Stimulated activated CD8-positive, alpha-beta memory T cell treated with anti-CD3 and anti-CD28 coated beads, Interleukin-7, amount 100 ng/mL, for 1 hour (primary cell): ENCODE measurements at places on chromosomes 5 and 9.

DNA sequence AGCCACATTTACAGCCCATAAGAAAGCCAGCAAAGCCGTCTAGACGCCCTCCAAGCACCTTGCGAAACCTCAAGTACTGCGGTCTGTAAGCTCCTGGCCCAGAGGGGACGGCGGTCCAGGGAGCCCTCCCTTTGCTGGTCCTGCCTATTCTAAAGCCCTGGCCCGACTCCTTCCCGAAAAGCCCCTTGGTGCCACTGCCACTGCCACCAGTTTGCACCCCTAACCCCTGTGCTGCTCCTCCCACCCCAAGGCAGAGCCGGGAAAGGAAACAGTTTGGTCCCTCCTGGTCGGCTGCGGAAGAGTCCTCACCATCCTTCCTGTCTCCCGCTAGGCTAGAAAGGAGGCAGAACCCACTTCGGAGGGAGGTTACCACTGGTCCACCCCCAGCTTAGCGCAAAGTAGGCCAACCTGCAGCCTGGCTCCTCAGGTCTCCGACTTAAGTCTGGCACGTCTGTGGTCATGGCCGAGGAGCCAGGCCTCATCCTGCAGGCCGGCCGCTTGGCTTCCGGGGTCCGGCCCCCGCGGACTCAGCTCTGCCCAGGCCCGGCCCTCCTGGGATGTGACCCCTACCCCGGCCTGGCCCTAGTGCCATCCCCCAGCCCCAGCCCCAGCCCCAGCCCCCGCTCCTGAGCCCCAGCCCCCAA is 916 bp downstream of the TOR1A start:
- DNase-seq: no peak

- DNase-seq: no peak
These were observed 193.9 kb downstream of the MEF2C start for GRCh38 chr5:88688984-88689667.

DNA sequence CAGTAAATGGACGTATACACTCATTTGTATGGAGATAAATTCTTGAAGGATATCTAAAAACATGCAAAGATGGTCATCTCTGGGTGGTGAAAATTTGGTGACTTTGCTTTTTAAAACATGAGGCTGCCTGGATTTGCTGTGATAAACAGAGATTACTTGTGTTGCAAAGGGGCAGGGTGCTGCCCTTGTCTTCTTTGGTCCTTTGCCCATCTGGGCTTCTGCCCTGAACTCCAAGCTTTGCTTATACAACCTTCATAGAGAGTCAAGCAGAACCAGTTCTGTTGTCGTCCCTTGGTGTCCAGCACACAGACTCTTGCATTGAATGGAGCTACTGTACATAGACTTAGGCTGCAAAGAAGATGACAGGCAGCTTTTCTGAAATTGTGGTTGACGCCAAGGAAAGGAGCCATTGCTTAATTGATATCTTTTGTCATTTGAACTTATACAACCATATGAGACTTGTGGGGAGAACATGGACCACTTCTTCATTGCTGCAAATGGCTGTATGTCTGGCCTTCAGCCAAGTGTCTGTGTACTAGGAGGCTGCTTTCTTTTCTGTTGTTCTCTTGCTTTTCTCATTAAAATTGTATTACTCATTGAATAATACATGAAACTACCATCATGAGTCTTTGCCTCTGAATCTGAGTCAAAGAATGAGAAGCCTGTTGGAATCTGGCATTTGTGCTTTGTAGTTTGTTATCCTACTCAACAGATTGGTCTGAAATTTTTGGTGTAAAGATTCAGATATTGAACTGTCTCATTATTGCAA is 152.5 kb downstream of the DMRT2 start:
- DNase-seq: no peak

DNA sequence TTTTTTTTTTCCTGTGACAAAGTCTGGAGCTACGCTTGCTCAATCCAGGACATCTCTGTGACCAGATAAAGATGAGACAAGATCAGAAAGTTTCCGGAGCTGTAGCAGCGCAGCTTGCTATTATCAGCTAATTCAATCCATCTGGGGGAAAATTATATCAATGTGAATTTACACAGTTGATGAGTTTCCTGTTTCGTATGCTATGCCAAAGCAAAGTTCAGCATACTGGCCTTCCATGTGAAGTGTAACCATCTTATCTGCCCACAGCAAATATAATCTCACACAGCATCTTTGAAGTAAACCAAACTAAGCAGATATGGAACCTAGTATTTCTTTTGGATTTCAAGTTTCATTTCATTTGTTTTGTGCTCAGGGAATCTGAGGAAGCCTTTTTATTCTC is 1767.7 kb downstream of the EFNA5 start:
- no peak for DNase-seq

GRCh38 chr5:170882345-170882744 is 20.5 kb downstream of the RANBP17 start:
- DNase-seq: no peak

GRCh38 chr5:54702470-54702869 is 184.9 kb downstream of the SNX18 start:
- no peak for DNase-seq

- no peak for DNase-seq
These were observed 240.9 kb upstream of the TBCA start for GRCh38 chr5:78016863-78017529.

DNA sequence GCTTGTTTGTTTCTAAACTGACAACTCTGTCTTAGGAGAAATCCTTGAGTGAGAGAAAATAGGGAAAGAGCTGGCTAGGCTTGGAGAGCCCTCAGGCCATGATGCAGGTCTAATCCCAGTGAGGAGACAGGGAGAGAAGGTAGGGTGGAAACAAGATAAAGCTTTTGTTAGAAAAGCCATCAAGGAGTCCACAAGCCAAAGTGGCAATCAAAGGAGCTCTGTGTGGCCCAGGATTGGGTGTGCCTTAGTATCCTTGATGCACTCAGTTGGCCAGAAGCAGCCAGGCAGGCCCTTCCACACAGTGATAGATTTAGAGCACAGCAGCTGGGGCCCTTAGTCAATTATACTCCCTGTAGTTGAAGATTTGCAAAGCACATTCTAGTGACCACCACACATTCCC is 73.9 kb downstream of the ALDH7A1 start:
- DNase-seq: no peak

GRCh38 chr5:128876569-128877382 is 88.5 kb upstream of the SLC27A6 start:
- DNase-seq: no peak

- no peak for DNase-seq
These were observed 79.4 kb downstream of the LURAP1L start for GRCh38 chr9:12854221-12854620.

DNA sequence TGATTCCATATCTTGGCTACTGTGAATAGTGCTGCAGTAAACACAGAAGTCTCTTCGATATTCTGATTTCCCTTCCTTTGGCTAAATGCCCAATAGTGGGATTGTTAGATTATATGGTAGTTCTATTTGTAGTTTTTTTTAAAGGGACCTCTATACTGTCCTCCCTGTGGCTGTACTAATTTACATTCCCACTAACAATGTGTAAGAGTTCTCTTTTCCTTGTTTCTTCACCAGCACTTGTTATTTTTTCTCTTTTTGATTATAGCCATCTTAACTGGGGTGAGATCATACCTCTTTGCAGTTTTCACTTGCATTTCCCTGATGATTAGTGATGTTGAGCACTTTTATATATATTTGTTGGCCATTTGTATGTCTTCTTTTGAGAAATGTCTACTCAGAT is 102.0 kb downstream of the CARTPT start:
- DNase-seq: no peak

GRCh38 chr9:13165956-13166355 is 113.5 kb downstream of the MPDZ start:
- DNase-seq: no peak

- no peak for DNase-seq
These were observed 80.7 kb downstream of the GLDC start for GRCh38 chr9:6564868-6565267.

DNA sequence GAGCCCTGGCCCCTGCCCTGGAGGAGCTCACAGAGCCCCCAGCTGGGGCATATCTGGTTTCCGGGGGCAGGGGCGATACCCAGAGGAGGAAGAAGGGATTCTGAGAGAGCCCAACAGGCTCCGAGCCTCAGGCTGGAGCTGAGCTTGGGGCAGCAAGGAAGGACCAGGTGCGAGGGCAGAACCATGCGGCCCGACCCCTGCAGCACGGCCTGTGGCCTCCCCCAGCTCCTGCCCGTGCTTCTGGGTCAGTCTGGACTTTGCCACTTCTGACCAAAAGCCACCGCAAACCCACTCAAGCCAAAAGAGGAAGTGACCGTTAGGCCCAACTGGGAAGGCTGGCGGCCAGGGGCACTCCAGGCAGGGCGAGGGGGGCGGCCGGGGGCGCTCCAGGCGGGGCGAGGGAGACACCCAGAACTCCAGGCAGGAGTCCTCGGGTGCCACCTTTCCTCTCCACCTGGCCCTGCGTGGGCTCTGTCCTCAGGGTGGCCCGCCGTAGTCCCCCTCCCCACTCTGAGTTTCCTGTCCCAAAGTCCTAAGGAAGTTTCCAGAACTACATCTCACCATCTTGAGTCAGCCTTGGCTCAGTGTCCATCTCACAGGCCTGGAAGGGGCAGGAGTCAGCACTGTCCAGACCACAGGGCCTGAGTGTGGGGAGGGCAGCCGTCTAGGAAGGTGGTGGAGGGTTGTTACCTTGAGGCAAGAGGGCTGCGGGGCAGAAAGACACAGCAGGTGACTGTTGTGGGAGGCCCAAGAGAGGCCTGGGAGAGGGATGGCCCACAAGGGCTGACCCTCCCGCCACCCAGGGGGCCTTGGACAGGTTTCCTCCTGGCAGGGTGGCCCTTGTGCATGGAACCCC is 946 bp upstream of the LTC4S start:
- no peak for DNase-seq

DNA sequence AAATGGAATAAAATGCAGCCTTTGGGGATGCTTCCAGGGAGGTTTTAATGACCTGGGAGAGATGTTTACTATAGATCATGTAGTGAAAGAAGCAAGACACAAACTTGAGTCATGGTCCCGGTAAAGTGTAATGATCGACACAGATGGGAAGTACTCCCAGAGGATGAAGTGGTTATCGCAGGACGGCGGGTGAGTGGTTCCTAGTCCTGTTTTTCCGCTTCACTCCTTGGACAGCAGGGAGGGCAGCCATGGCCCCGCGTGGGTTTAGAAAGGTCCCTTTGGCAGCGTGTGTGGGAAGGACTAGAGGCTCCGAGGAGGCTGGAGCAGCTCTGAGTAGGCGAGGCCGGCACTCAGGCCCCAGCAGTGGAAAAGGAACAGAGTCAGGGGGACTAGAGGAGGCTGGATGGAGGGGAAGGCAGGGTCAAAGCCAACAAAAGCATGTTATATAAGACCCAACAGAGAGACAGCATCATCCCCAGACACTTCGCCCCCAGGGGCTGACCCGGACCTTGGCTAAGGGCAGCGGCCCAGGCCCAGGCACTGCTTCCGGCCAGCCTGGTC is 49.2 kb upstream of the STXBP1 start:
- DNase-seq: no peak

GRCh38 chr9:3012842-3013241 is 168.9 kb upstream of the PUM3 start:
- DNase-seq: no peak

DNA sequence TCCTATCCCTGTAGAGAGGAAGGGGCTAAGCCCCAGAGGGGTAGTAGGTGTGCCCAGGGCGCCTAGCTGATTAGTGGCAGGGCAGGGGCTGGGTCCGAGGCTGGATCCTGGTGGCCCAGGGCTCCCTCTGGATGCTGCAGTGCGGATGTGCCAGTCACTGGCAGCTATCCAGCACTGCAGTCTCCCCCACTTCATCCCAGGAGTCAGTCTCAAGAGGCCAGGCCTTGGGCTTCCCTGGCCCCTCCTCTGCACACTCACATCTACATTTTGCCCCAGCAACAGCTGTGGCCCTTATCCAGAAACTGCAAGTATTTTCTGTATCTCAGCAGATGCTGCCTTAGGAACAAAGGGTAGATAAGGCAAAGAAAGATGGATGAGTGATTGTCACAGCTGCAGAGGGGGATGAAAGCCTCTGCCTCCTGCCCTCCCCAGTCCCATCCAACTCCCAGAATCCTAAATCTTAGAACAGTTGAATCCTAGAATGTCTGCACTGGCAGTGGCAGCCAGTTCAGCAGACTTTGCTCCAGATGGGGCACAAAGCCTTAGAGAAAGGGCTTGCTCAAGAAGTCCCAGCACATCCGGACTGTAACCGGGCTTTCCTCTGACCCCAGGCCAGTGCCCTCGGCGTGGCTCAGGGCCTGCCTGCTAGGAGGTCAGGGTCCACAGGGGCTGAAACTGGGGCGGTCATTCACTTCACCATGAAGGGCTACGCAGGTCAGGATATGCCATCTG is 1.6 kb downstream of the ANXA6 start:
- no peak for DNase-seq

DNA sequence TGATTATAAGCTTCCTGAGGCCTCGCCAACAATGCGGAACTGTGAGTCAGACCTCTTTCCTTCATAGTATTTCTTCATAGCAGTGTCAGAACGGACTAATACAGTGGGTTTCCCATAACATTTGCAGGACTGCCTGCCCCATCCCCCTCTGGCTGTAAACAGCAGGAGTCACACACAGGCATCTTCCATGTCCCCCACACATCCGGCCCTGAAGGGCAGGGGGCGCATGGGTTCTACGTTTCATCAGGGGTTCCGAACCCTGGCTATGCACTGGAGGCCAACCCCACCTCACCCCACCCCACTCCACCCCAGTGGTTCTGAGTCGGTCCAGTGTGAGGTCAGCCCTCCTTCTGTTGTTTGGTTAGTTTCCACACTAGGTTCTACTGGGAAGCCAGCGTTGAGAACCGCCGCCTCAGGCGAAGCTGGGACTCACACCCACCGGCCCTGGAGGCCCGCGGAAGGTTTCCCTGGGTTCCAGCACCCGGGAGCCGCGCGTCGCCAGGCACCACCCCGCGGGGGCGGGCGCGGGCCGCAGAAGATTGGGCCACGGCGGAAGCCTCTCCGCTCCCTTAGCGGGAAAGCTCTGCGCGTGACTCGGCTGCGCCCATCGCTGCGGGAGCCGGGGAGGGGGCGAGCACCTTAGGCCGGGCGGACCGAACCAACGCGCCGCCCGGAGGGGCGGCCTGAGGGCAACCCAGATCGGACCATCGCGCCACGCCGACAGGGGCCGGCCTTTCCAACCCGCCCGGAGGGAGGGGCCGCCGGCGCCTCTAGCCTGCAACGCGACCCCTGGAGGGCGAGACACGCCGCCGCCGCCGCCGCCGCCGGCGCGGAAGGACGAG is at the start of gene RUSC2:
Gene RUSC2 (plus strand): TSS at position 799 of the 842 bp plus-strand sequence. CDS start 56,411 bp downstream, outside the sequence.
- DNase-seq: no peak

DNA sequence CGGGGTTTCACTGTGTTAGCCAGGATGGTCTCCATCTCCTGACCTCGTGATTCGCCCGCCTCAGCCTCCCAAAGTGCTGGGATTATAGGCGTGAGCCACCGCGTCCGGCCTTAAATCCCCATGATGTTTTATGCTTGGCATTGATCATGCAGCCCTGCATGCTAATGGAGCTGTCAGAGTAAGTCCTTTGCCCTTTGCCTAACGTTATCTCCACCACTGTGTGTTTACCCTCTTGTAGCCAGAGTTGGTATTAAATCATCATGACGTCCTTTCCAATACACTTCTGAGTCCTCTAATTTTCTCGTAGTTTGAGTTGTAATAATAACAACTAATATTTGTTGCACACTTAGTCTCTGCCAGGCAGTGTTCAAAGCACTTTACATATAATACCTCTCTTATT is 57.2 kb upstream of the ZFAND5 start:
- no peak for DNase-seq

- no peak for DNase-seq
These were observed 18.4 kb upstream of the GBGT1 start for GRCh38 chr9:133182151-133182550.

GRCh38 chr9:110152704-110153374 is 55.1 kb downstream of the C9orf152 start:
- no peak for DNase-seq

- no peak for DNase-seq
These were observed 49.1 kb upstream of the SLIT3 start for GRCh38 chr5:169350016-169350415.
